ENCODE measurements at places on chromosomes 4 and X. TPM values are rescaled to one million over a fixed set of nuclear protein-coding genes. Genes with fewer than 3 reads are reported as not detected.

Gene ITGB1BP2
- total RNA-seq: 0.96 TPM

Gene CCDC160
- not detected for total RNA-seq

Gene RBMXL3
- not detected for total RNA-seq

Gene FAT4
- 1.5 TPM for total RNA-seq

Gene TLR8
- total RNA-seq: 1.6 TPM

Gene ADH6
- 17.6 TPM for total RNA-seq

Gene CCKAR
- not detected for total RNA-seq

Gene CLGN
- 0.25 TPM for total RNA-seq

Gene FGG
- 0.29 TPM for total RNA-seq

Gene MAGEA11
- not detected for total RNA-seq

Gene UCP1
- total RNA-seq: not detected

Gene RAB33A
- 0.50 TPM for total RNA-seq

Measured in colonic mucosa (tissue), 4 donors.